ENCODE measurements at places on chromosomes 11 and 22.

DNA sequence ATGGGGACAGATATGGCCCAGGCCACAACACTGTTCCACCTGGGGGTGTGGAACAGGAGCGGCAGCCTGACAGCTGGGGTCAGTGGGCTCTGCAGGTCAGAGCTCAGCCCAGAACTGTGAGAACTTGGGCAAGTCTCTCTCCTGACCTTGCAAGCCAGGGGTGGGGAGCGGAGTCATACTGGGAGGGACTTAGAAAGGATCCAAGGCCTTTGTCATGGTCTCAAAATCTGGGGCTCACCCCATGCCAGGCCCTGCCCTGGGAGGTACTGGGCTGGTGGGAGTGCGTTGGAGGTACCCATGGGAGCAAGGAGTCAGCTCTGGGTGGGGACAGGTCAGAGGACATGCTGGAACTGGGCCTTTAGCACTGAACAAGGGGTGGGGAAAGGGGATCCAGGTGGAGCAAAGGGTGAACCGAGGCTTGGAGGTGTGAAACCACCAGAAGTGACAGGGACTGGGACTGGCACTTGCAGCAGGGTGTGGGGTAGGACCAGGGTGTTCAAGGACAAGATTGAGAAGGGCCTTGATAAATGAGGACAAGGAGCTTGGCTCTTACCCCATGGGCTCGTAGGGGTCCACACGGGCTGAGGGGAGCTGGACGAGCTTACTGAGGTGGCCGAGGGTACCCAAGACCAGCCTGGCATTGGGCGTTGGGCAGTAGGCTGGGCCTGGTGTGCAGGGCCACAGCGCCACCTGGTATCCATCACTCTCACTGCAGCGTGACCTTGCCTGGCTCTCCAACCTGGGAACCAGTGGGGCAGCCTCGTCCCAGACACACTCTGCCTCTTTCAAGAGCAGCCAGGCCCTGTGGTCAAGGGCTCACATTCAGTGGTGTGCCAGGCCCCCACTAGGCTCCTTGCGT is 7.4 kb upstream of the PMM1 start:
- peak; percentile 40 for DNase-seq

GRCh38 chr22:20212754-20213699 is 55.1 kb downstream of the RTN4R start:
- no peak for DNase-seq

DNA sequence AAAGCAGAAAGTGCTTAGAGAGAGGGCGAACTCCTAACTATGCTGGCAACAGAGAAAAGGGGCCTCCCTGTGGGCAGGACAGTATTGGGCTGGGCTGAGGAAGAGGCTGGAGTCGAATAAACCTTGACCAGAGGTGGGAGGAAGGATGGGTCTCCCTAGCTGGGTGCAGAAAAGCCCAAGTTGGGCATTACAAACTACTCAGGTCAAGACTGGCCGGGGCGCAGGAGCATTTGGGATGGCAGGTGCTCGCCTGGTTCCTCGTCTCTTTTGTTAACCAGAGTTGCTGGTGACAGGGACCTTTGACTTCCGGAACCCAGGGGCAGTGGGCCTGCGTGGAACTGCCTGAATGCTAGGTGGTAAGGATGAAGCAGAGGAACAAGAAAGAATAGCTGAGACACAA is 80.3 kb upstream of the SHISAL1 start:
- no peak for DNase-seq

GRCh38 chr11:104916442-104916841 is 18.2 kb upstream of the CASP12 start:
- DNase-seq = no peak

- DNase-seq = no peak
Observed at GRCh38 chr11:26134481-26135355, 197.2 kb upstream of the ANO3 start.

GRCh38 chr11:124753624-124754023 is 1.6 kb upstream of the VSIG2 start:
- DNase-seq = no peak

GRCh38 chr11:76162336-76163288 is 43.7 kb downstream of the WNT11 start:
- no peak for DNase-seq
